ENCODE measurements at places on chromosomes 2 and 18. TPM values are rescaled to one million over a fixed set of nuclear protein-coding genes. Genes with fewer than 3 reads are reported as not detected.

KCNE4 gene
- 5.0 TPM for total RNA-seq

UGT1A7 gene
- not detected for total RNA-seq

CRYGD gene
- total RNA-seq = not detected

GRCh38 chr2:143148757-143149156 is 19.5 kb downstream of the ARHGAP15 start:
- no peak for DNase-seq

GRCh38 chr2:39550701-39551285 is 113.7 kb upstream of the MAP4K3 start:
- DNase-seq = no peak

TOGARAM2 gene
- total RNA-seq = 2.7 TPM

- no peak for DNase-seq
Measured at GRCh38 chr2:227623226-227623625, 5.9 kb downstream of the SCYGR4 start.

GRCh38 chr2:43701111-43701510 is 24.9 kb upstream of the C1GALT1C1L start:
- no peak for DNase-seq

IL36G gene
- not detected for total RNA-seq

DNA sequence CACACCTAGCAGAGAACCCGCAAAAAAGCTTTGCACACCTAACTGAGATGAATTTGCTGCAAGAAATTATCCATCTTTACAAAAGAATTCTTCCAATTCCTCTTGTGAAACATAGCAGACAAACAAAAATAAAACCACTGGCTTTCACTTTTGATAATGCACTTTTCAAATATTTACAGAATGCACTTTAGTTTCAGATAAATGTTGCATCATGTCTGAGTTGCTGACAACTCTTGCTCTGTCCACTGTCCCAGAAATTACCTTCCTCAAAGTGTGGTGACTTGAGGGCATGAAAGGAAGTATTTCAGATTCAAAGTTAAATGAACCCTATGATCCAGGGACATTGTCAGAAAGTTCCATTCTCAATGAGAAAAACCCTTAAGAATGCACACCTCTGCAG is 256.2 kb upstream of the PARD3B start:
- DNase-seq = no peak
